Prostate gland (tissue), 2 donors: ENCODE measurements at places on chromosomes 6 and 20.

GRCh38 chr20:33883164-33883563 lies 72.0 kb downstream of the CHMP4B start:
- no peak for DNase-seq

GRCh38 chr6:106688177-106688951 lies 59.0 kb downstream of the QRSL1 start:
- DNase-seq = no peak

DNA sequence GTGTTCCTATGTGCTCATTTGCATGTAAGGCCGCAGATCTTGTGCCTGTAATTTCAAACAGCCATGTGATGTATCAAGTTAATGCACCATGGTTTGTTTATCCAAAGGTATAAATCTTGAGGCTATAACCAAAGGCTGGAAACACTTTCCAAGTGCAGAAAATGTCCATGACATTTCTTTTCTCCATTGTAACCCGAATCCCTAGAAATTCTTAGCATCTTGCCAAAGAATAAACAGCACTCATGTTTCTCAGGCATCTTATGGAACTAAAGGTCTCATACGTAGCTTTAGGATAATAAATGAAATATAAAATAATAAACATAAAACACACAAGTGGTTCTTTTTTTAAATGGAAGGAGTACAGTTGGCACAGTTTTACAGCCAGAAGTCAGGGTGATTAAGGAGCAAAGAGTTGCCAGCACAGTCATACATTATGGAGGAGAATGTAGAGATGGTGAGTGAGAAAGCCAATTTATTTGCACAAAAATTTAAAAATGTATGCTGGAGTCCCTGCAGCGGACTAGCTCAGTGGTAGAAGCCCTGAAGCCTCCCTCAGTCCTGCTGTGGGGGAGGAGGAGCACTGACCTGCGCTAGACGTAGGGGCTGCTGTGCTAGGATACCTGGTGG lies 18.0 kb downstream of the CDH26 start:
- no peak for DNase-seq

DNA sequence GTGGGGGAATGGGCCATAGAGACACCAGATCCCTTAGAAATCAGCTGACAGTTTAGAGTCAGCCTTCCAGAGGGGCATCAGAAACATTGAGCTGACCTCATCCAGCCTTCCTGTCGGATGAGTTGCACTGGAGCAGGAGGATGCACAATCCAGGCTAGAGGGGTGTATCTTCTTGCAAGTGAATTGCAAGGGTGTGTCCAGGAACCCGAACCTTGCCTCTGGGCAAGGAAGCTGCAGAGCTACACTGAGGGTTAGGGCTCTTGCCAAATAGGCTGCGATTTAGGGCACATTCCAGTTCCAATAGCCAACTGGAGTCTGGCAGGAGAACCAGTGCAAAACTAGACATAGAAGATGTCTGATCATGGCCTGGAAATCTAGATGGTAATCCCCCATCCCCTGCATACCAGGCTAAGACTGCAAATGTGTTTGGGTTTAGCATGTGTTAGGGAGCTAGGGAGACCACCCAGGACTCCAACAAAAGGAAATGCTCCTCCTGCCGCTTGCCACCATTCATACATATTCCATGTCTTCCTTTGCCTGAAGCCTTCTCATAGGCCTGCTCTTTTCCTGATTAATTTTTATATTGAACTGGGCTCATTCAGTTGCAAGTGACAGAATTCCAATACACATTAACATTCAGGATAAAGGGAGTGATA lies 6.3 kb upstream of the UTRN start:
- no peak for DNase-seq

GRCh38 chr6:41371461-41371991 lies 36.1 kb downstream of the NCR2 start:
- no peak for DNase-seq

DNA sequence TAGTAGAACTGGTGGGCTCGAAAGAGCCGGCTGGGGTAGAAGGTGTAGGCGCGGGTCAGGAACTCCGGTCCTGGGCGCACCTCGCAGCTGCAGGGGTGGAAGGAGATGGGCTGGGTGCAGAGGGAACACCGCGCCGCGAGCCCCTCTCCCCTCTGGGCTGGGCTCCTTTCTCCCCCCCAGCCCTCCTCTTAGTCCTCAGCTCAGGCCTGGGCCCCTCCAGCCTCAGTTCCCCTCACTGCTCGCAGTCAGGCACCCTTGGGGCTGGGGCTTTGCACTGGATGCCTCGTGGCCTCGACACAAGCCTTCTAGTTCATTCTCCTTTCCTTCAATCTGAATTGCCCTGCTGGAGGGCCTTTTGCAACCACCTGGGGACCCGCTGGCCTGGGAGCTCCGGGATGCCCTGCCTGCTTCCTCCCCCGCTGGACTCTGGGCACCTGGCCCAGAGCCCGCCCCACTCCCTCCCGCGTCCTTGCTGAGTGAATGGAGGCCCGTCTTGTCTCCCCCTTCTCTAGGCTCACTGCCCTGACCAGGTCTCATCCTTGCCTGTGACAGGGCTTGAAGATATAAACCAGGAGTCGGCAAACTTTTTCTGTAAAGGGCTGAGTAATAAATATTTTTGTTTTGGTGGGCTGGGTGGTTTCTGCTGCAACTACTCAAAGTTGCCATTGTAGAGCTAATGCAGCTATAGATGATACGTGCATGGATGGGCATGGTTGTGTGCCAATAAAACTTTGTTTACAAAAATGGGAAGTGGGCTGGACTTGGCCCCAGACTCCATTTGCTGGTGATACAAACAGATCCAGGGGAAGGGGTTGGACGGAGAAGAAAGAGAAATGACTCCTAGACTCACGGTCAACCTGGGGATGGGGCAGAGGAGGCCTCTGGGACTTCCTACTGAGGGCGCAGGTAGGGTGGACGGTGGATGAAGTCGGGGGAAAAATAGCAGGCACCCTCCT lies 47.3 kb downstream of the APCDD1L start:
- DNase-seq = no peak

DNA sequence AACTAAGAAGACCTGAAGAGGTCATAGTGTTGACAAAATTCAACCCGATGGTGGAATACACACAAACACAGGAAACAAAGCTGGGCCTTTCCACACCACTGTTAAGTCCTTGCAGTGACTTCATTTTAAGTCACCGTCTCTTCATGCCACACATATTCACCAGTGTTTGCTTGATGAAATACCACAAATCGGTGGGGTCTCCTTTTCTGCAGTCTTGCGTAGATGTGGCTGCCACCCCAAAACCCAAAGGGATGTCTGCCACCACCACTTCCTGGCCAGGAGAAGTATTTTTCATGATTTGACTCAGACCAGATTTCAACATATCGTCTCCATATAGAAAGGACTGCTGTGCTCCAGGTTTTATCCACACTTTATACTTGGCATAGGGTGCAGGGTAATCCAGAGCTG lies 11.0 kb upstream of the COL10A1 start:
- DNase-seq = no peak

DNA sequence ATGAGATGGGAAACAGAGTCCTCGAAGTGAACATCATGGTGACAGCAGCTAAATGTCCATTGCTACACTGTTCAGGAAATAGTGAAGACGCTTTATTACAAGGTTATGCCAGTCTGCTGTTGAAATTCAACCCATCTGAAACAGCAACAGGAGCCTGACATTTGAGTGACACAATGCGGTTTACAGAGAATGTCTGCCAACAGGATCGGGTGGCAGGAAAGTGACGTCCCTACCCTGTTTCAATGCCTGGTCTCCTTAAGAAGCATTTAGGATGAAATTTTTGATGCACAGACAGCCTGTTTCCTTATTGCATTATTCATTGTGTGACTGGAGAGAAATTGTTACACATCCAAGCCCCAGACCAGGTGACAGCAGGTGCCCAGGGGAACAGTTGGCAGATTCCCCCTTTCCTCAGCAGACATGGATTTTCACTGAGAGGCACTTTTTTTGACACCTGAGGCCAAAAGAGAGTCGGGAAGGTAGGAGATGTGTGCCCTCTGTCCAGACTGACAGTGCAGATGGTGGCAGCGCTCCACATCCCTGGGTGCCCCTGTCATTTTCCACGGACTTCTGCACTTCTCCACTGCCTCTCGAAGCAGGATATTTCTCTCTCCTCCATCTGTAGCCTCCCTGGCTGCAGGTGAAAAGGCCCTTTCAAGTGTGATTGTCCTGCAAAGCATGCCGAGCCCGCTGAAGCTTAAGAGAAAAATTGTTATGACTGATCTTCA lies 87.9 kb downstream of the BFSP1 start:
- no peak for DNase-seq

- no peak for DNase-seq
These were observed 16.6 kb downstream of the LAMA2 start for GRCh38 chr6:128899341-128900050.

DNA sequence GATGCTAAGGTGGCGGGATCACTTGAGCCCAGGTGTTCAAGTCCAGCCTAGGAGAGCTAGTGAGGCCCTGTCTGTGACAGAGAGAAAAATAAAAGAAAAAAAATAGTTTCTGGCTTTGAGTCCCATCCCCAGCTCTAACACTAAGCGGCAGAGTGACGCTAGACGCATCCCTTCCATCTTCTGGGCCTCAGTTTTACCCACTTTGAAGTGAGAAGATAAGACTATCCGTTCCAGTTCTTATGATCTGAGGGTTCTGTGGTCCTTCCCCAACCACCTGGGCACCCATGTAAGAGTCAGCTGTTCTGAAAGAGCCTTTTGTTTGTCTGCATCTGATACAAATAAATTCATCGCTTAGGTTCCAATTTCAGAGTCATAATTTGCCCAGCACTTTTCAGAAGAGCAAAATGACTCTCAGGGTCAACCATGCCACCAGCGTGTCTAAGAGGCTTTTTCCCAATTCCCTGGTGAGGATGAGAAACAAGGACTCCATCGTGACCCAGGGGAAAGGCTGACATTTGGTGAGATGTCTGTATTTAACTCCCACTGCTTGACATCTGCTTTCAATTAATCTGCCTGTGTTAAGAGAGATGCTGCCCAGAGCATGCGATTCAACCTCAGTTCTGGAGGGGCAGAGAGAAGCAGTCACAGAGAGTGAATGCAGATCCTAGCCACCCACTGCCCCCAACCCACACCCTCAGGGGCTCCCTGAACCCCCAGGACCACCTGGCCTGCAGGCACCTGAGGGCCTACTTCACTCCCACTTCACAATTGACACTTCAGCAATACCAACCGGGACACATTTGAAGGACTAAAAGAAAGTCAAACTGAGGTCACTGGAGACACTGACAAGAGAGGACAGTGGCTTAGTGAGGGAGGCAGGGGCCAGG lies 131.6 kb upstream of the TOP1 start:
- no peak for DNase-seq

- no peak for DNase-seq
These were observed 132.5 kb upstream of the FOXA2 start for GRCh38 chr20:22716821-22717351.

GRCh38 chr6:91088515-91088914 lies 501.6 kb upstream of the MAP3K7 start:
- no peak for DNase-seq

GRCh38 chr6:104940893-104941728 lies 15.8 kb upstream of the LIN28B start:
- no peak for DNase-seq

DNA sequence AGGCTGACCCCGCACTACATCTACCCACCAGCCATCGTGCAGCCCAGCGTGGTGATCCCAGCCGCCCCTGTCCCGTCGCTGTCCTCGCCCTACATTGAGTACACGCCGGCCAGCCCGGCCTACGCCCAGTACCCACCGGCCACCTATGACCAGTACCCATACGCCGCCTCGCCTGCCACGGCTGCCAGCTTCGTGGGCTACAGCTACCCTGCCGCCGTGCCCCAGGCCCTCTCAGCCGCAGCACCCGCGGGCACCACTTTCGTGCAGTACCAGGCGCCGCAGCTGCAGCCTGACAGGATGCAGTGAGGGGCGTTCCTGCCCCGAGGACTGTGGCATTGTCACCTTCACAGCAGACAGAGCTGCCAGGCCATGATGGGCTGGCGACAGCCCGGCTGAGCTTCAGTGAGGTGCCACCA lies 16.4 kb downstream of the RBM38 start:
- DNase-seq = no peak

- DNase-seq = no peak
These were observed 241.5 kb downstream of the NRN1 start for GRCh38 chr6:5765141-5765760.

DNA sequence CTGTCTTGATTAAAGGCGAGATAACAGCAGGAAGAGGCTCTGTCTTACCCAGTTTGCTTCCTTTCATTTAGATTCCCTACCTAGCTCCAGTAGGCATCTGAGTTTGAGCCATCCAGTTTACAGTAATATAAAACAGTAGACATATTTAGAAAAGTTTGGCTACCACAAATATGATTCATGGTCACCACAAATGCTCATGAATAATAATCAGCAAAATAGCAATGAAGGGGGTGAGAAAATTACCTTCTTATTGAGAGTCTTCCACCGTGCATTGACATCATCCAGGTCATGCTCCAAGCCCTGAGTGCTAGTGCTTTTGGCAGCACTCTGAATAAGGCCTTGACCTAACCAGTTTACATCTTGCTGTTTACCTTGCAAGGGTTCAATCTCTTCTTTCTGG lies 106.2 kb downstream of the DST start:
- no peak for DNase-seq

DNA sequence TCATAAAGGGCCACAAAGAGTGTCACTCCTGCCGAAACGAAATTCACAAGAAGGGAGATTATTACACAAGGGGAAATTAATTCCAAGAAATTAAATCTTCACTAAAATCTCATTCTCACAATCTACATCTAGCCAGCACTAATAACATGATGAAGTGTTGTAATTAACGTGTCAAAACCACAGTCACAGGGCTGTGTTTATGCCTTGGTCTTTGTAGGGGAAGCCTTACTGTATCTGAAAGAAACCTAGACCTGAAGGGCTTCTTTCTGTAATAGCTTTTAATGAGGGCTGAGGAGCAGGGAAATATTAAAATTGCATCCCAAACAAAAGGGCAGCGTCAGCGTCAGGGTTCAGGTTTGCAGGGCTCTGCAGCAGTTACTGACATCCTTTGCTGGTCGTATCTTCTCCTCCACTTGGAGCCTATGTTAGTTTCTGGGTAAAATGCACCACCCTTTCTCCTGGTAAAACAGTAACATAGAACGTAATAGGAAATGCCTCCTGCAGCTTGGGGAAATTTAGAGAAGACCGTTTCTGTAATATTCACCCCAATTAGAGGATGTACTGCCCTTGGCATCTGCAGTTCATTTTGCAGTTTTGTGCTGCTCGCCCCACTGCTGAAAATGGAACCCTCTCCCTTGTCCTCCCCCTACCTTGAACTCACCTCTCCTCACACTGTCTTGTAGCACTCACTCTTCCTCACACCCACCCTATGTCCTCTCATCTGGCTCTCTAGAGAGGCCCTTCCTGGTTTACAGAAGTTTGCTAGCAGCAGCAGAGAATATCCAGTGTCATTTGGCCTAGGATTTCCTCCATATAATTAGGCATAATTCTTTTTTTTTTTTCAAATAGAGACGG lies 109.0 kb upstream of the TRAF3IP2 start:
- DNase-seq = no peak
